H1 (cell line): ENCODE measurements at places on chromosomes 3 and 15. TPM values are rescaled to one million over a fixed set of nuclear protein-coding genes. Genes with fewer than 3 reads are reported as not detected.
A peak's percentile ranks its signal among the peaks of the same experiment; 100 is the strongest.

Gene SUSD5
- total RNA-seq: 3.3 and 3.9 TPM in 2 replicates

Gene LSAMP
- total RNA-seq: 3.8 and 5.7 TPM in 2 replicates

Gene TLR9
- total RNA-seq: not detected in 2 replicates

Gene SLC2A2
- not detected in 2 replicates for total RNA-seq

Gene HGD
- not detected in 2 replicates for total RNA-seq

Gene HMCES
- total RNA-seq: 46.7 and 49.5 TPM in 2 replicates

Gene CXCR6
- total RNA-seq: not detected in 2 replicates

Gene IFT57
- total RNA-seq: 27.8 and 28.1 TPM in 2 replicates

Gene ACTRT3
- total RNA-seq: 5.9 and 7.1 TPM in 2 replicates

- H3K36me3 ChIP-seq: no peaks in the 10 kb centered on the region
- no peak overlapping the region for H3K4me3 ChIP-seq
- no peaks in the 10 kb centered on the region for H3K4me1 ChIP-seq
- no peaks in the 10 kb centered on the region for H3K27me3 ChIP-seq
- H3K27ac ChIP-seq: no peak overlapping the region
Measured at GRCh38 chr3:20462723-20463122, 276.7 kb upstream of the SGO1 start.

DNA sequence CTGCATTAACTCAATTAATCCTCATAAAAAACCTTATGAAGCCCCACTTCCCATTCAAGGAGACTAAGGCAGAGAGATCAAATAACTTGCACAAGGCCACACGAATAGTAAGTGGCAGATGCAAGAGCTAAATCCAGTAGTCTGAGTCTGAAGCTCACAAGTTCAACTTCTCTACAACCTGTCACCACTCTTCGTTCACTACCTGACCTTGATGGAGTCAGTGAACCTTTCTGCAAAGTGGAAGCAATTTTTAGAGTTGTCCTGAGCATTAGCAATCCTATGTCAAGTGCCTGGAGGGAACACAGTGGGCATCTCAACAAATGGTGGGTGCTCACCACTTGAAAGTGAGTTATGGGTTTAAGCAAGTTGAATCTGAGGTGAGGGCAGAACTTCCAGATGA is 2.1 kb upstream of the SPINT1 start:
- H3K36me3 ChIP-seq: peaks cover 2% of the 10 kb centered on the region; the same call in 1 of the 2 replicates
- peaks cover 16% of the 10 kb centered on the region for H3K4me1 ChIP-seq
- no peaks in the 10 kb centered on the region for H3K27me3 ChIP-seq
- DNase-seq: no peak
- no peak overlapping the region for H3K27ac ChIP-seq
- H3K4me3 ChIP-seq: no peak overlapping the region

GRCh38 chr3:25565807-25566206 is 98.9 kb downstream of the TOP2B start:
- DNase-seq: no peak
- no peak overlapping the region for H3K27ac ChIP-seq
- no peak overlapping the region for H3K4me3 ChIP-seq
- no peaks in the 10 kb centered on the region for H3K27me3 ChIP-seq

DNA sequence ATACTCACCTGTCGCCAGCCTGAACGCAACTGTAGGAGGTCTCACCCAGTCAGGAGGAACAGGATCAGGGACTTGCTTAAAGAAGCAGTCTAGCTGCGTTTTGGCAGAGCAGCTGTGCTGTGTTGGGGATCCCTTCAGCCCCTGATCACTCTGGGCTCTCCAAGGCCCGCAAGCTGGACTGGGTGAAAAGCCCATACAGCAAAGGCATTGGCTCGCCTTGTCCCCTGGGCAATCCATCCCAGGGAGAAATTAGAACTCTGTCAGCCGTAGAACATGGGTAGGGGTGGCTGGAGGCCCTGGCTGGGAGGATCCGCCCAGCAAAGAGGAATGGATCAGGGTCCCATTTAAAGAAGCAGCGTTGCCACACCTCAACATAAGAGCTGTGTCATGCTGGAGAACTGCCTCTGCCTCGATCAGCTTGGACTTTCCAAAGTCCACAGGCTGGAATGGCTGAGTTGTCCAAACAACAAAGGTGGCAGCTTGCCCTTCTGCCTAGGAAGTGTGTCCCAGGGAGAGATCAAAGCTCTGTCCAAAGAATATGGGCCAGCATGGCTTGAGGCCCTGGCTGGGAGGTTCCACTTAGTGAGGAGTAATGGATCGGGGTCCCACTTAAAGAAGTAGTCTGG is 9.1 kb downstream of the OR5H2 start:
- no peaks in the 10 kb centered on the region for H3K36me3 ChIP-seq
- no peaks in the 10 kb centered on the region for H3K27me3 ChIP-seq
- no peak for DNase-seq

DNA sequence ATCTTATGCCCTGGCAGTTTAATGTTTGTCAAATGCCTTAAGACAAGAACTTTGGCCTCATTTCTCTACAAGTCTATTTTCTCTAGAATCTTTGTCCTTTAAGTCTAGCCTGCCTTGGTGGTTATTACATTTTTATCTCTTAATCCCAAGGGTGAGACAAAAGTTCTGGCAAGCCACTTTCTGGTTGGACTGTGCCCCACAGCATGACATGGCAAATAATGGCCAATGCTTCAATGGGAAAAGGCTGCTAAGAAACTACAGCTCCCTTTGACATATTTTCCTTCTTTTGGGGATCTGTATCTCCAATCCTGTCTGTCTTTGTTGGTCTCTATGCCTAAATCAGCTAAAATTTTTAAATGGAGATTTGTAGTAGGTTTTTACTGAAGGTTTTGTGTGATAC is 181.6 kb upstream of the MBNL1 start:
- H3K27me3 ChIP-seq: no peaks in the 10 kb centered on the region
- no peak overlapping the region for H3K27ac ChIP-seq
- no peak overlapping the region for H3K4me3 ChIP-seq

GRCh38 chr3:154334973-154335420 is 10.7 kb upstream of the DHX36 start:
- H3K4me1 ChIP-seq: no peaks in the 10 kb centered on the region
- no peak overlapping the region for H3K27ac ChIP-seq
- no peak for DNase-seq
- H3K27me3 ChIP-seq: no peaks in the 10 kb centered on the region
- no peaks in the 10 kb centered on the region for H3K36me3 ChIP-seq

DNA sequence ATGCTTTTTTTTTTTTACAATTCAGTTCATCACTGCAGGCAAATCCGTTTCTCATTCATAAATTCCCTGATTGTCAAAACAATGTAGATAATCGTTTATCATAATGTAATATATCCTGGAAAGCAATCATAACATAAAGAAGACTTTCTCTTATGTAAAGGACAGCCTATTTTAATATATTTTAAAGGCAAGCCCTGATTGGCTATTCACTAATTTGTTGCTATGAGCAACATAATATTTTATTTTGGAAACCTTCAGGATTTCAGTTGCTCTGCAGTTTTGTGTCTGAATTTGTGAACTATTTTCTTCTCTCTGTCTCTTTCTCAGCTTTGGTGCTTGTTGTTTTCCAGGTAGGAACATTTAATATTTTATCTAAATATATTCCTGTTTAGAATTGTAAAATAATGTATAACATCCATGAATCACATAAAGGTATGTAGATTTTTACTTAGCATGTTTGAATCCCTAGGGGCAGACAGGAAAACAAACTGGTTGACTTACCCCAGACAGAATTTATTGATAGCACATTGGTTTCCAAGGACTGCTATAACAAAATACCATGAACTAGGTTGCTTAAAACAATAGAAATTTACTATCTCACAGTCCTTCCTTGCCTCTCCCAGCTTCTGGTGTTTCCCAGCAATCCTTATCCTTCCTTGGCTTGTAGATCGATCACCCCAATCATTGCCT is 253.5 kb downstream of the CDIN1 start:
- H3K27me3 ChIP-seq: no peaks in the 10 kb centered on the region
- H3K27ac ChIP-seq: no peak overlapping the region
- H3K4me3 ChIP-seq: no peak overlapping the region
- no peaks in the 10 kb centered on the region for H3K4me1 ChIP-seq
- DNase-seq: no peak
- no peaks in the 10 kb centered on the region for H3K36me3 ChIP-seq

GRCh38 chr3:172204716-172205115 is 165.3 kb downstream of the FNDC3B start:
- peaks cover 9% of the 10 kb centered on the region for H3K4me1 ChIP-seq
- H3K4me3 ChIP-seq: no peak overlapping the region
- peaks cover 4% of the 10 kb centered on the region; the same call in 1 of the 2 replicates for H3K36me3 ChIP-seq

GRCh38 chr3:69406163-69406562 is 20.3 kb upstream of the FRMD4B start:
- peaks cover 2% of the 10 kb centered on the region; the same call in 1 of the 2 replicates for H3K4me1 ChIP-seq
- peaks cover 3% of the 10 kb centered on the region; the same call in 1 of the 2 replicates for H3K36me3 ChIP-seq
- DNase-seq: no peak
- no peak overlapping the region for H3K4me3 ChIP-seq

DNA sequence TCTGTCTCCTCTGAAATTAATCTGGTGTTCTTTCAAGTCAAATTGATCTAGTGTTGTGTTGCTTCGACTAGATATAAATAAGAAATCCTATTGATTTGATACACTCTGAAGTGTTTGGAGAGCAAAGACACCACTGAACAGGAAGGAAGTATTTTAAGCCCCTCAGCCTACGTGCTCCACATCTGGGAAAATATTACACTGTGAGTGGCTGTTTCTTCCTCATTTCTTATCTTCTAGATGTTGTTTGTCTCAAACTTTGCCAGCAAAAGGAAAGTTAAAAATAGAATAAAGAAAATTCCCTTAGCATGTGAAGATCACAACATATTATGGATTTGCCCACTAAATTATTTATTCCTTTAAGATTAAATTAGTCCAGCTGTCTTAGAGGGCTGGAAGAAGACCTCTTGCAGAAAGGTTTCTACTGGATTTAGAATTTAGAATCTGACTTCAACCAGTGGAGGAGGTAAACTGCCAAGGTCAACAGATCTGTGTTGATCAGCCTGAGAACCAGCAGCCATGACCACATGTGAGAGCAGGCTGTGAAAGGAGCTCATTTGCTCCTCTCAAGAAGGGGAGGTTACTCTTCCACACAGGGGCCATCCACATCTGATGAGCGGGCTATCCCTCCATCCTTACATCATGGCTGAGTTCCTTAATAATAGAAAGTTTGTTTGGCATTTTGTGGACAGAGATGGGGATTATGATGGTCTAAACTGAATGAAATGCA is 46.3 kb upstream of the ACKR4 start:
- DNase-seq: no peak
- H3K36me3 ChIP-seq: no peaks in the 10 kb centered on the region
- H3K4me3 ChIP-seq: no peak overlapping the region
- no peak overlapping the region for H3K27ac ChIP-seq
- H3K27me3 ChIP-seq: no peaks in the 10 kb centered on the region

GRCh38 chr3:12719541-12719940 is 39.5 kb downstream of the TMEM40 start:
- H3K4me1 ChIP-seq: no peaks in the 10 kb centered on the region
- no peak overlapping the region for H3K27ac ChIP-seq
- DNase-seq: no peak
- no peaks in the 10 kb centered on the region for H3K36me3 ChIP-seq
- H3K27me3 ChIP-seq: no peaks in the 10 kb centered on the region
- no peak overlapping the region for H3K4me3 ChIP-seq

DNA sequence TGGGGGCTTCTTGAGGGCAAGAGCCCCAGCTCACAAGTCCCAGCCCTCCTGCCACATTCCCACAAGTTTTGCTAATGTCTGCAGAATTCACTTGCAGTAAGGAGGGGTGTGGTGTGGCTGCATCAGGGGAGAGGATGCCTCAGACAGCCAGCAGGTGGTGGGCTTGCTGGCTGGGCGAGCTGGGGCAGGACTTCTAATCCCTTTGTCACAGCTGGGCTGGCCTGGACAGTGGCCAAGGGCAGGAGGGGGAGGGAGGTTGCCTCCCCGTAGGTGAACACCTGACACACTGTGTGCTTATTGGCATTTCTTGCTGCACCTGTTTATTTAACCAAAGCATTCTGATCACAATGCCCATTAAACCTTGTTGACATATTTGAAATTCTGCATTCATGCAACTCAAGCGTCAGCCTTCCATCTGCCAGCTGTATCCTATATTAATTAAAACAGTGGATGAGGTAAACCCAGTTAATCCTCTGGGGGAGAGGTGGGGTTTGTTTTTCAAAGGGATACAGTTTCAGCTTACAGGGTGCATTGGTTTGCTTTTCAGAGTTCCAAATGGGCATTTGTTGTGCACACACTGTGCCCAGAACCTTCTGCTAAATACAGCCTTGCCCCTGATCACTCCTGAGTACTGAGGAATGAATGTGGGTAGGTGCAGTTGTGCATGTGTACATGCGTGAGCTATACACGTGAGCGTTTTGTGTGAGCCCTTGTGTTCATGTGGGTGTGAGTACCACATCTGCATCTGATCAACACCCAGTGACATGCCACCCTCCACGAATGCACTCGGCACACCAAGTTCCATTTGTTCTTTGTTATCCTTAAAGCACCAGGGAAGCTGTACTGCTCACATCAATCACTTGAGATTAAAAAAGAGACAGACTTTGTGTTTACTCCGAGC is 268.7 kb downstream of the XXYLT1 start:
- H3K36me3 ChIP-seq: no peaks in the 10 kb centered on the region
- no peaks in the 10 kb centered on the region for H3K27me3 ChIP-seq
- H3K4me1 ChIP-seq: no peaks in the 10 kb centered on the region; the same call in 1 of the 2 replicates
- peak; percentile 38 for DNase-seq
- H3K4me3 ChIP-seq: no peak overlapping the region

GRCh38 chr3:186909078-186909853 is 21.1 kb upstream of the ST6GAL1 start:
- no peaks in the 10 kb centered on the region for H3K36me3 ChIP-seq
- peaks cover 9% of the 10 kb centered on the region for H3K4me1 ChIP-seq
- H3K27me3 ChIP-seq: no peaks in the 10 kb centered on the region
- no peak for DNase-seq

DNA sequence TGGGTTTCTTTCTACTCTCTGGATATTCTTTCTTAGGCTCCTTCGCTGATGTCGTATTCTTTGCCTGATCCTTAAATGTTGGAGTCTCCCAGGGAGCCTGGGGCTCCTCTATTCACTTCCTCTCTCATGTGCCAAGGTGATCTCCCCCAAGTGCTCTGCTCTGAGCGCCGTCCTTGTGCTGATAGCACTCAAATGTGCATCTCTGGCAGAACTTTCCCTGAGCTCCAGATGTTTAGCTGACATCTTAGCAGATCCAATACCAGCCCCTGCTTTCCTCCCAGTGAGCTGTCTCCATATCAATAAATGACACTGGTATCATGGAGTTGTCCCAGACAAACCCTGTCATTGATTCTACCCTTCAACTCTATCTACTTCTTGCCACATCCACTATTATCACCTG is 62.4 kb downstream of the NTRK3 start:
- no peaks in the 10 kb centered on the region for H3K4me1 ChIP-seq
- no peak overlapping the region for H3K27ac ChIP-seq
- DNase-seq: no peak

- no peak overlapping the region for H3K27ac ChIP-seq
- DNase-seq: no peak
- no peaks in the 10 kb centered on the region for H3K27me3 ChIP-seq
- no peaks in the 10 kb centered on the region for H3K4me1 ChIP-seq
- no peaks in the 10 kb centered on the region for H3K36me3 ChIP-seq
Measured at GRCh38 chr3:64878362-64878761, 190.6 kb upstream of the ADAMTS9 start.

GRCh38 chr15:63586790-63587189 is 10.4 kb upstream of the FBXL22 start:
- DNase-seq: no peak
- no peaks in the 10 kb centered on the region for H3K4me1 ChIP-seq
- no peak overlapping the region for H3K4me3 ChIP-seq
- H3K27me3 ChIP-seq: no peaks in the 10 kb centered on the region
